ENCODE measurements at places on chromosomes 12 and 14.

GRCh38 chr12:67698672-67699581 is 50.4 kb downstream of the DYRK2 start:
- DNase-seq = peak; percentile 68

GRCh38 chr14:30869551-30870155 is 4.7 kb upstream of the COCH start:
- no peak for DNase-seq

GRCh38 chr12:57524814-57525614 is 2.4 kb downstream of the MBD6 start:
- no peak for DNase-seq

GRCh38 chr12:15323480-15323879 is 1.2 kb downstream of the PTPRO start:
- DNase-seq = no peak

GRCh38 chr12:77687321-77687720 is 143.4 kb upstream of the NAV3 start:
- peak; percentile 66 for DNase-seq

GRCh38 chr12:115137812-115138521 is 454.0 kb upstream of the TBX3 start:
- peak; percentile 38 for DNase-seq

DNA sequence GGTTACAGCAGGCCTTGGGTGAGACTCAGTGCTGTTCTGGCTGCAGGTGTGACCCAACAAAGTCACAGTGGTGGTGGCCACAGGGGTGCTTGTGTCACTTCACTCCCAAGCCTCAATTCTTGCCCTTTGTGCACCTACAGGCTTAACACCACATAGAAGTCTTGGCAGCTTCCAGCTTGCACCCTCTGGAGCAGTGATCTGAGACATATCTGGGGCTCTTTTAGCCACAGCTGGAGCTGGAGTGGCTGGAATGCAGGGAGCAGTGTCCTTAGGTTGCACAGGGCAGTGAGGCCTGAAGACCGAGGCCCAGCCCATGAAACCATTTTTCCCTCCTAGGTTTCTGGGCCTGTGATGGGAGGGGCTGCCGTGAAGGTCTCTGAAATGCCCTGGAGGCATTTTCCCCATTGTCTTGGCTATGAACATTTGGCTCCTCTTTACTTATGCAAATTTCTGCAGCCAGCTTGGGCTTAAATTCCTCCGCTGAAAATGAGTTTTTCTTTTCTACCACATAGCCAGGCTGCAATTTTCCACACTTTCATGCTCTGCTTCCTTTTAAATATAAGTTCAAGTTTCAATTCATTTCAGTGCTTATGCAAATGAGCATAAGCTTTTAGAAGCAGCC is 37.7 kb downstream of the ADAM21 start:
- no peak for DNase-seq
